ENCODE measurements at places on chromosomes 3 and 15.

GRCh38 chr3:131831608-131832007, 203.2 kb downstream of the CPNE4 start:
- no peak for DNase-seq

GRCh38 chr3:33458446-33458845, 18.2 kb upstream of the UBP1 start:
- DNase-seq, result no peak

DNA sequence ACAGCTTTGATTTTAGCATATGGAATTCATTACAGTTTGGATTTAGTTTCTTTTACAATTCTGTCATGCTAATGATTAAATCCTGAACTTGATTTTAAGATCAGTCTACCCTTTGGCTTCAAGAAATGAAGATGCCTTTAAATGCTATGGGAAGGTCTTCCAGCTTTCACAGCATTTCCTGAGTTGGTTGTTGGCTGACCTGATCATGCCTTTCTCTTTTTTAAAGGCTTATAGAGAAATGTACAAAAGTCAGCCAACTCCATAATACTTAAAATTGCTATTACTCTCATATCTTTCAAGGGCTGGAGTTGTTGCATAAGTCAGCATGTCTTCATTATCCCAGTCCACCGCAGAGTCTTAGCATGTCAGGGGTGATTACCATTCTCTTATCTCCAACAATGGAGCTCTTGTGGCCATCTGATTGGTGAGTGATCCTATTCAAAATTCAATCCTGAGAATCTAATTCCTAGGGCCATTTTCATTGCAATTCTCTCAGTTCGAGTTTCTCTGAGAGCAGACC, 123.8 kb downstream of the GMNC start:
- DNase-seq, result no peak

DNA sequence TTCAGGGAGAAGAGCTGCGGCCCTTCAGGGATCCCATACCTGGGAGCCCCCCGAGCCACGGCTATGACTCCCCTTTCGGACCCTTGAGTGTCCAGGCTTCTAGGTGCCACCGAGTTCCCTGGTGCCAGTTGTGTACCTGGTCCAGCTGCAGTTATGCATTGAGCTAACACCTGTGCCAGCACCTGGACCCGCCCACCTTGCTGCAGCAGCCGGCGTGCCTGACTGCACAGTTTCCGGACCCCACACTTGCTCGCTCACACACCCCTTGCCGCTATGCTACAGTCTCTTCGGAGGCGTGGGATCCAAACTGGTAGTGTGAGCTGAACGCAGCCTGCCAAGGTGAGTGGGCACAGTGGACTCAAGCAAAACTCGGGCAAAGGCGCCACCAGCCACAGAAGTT, 284.5 kb upstream of the ROBO1 start:
- DNase-seq, result no peak

DNA sequence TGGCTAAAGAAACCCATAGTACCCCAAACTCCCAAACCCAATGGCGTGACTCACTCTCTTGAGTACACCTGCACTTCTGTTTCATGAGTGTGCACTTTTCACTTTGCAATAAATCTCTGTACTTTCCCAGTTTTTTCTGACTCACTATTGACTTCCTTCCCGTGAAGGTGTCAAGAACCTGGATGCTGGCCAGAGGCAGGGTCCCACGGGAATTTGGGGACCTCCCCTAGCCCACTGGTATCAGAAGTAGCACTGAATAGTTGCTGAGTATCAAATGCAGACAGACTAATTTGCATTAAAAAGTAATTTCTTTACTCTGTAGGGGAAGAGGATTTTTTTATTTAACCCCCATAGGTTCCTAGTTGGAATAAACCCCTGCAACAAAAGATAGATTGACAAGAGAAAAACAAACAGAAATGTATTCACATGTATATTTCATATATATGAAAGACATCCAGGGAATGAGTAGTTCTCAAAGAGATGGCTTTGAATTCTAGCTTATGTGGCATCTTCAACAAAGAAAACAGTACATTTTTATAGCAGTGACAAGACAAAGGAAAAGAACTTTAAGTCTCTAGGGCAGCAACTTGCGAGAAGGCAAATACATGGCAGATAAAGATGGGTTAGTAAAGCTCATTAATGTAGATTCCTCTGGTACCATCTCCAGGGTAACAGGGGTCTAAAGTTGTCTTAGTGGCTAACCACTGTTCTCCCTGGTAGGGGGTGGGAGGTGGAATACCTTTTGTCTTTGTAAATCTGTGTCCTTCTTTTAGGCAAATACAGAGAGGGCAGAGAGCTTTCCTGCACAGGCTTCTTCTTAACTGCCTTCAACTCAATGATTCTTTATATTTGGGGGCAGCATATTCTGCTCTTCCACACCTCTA, 385.5 kb upstream of the PDZRN3 start:
- DNase-seq, result no peak

GRCh38 chr15:80309769-80310384, 57.9 kb upstream of the CTXND1 start:
- DNase-seq, result no peak

DNA sequence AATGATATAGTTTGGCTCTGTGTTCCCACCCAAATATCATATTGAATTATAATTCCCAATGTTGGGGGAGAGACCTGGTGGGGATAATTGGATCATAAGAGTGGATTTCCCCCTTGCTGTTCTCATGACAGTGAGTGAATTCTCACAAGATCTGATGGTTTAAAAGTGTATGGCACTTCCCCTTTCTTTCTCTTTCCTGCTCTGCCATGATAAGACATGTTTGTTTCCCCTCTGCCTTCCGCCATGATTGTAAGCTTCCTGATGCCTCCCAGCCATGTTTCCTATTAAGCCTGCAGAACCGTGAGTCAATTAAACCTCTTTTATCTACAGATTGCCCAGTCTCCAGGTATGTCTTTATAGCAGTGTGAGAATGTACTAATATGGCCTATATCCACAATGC, 126.7 kb upstream of the GMNC start:
- no peak for DNase-seq

GRCh38 chr3:71510510-71510909, 73.0 kb downstream of the FOXP1 start:
- no peak for DNase-seq

DNA sequence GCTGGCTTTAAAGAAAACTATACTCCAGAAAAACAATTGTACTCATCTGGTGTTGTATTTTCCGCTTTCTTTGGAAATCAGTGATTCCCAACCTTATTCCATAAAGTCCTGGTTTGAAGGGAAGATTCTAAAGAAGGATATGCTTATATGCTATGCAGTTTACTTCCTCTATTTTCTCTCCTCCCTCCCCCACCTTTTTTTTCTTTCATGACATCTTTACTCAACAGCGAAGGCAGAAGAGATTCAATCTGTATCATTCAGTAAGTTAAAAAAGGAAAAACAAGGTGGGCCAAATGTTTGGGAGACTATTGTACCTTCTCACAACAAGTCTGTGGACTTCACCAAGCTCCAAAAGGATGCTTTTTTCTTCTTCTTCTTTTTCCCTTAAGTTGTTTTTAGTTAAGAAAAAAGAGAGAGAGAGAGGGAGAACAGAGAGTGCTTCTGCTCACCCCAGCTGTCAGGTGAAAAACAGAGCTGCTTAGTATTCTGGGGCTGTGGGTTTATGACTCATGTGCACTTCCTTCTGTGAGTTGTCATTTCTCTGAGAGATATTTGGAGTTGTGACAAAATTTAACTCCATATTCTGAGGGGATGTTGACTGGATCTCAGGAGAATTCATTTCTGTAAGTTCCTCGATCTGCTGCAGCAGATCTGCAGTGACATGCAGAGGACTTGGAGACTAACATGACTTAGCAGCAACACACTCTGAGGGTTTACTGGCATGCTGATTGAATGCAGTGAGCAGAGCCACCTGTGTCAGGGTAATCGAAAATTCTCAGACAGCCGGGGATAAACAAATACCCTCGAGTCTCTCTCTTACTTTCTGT, 70.7 kb downstream of the SSR3 start:
- DNase-seq, result no peak

DNA sequence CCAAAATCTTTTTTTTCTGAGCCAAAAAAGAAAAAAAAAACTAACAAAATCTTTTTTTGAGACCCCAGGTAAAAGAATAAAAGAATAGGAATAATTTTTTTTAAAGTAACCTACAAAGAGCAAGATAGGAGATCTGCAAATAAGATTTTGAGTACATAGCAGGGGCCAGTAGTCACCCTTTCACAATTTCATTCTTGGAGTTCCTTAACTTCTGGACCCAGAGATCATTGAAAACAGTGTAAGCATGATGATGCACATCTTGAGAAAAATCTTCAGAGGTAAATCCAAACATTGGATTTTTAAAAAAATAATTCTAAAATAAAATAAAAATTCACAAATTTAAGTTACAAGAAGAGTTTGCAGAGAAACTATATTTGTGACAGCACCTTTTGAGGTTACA, 18.8 kb downstream of the TFRC start:
- no peak for DNase-seq

DNA sequence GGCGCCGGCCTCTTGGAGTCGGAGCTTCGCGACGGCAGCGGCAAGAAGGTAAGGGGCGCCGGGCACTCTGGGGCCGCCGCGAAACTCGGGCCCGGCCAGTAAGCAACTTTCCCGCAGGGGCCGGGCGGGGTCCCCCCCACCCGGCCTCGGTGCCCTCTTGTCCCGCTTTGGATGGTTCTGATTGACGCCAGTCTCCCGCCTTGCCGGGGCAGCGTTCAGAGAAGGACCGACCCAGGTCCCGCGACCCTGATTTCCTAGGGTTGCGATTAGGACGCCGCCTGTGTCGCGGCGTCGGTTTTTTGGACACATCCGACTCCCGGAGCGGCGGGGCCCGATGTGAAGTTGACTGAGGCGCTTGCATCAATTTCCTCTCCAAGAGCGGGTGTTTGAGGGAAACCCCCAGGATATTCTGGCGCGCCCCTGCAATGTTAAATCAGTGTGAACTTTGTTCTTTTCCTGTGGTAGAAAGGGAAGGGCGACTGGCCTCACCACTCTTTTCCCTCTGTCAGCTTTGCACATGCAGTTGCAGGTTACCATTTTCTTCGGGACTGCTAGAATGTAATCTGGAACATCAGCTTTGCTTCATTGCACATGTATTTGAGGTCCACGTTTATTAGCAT, 755 bp downstream of the PDE8A start:
- no peak for DNase-seq

- no peak for DNase-seq
These were observed 86.9 kb downstream of the PEX5L start for GRCh38 chr3:179949869-179950268.

GRCh38 chr3:171206283-171206682, 179.8 kb upstream of the SLC2A2 start:
- DNase-seq, result no peak

DNA sequence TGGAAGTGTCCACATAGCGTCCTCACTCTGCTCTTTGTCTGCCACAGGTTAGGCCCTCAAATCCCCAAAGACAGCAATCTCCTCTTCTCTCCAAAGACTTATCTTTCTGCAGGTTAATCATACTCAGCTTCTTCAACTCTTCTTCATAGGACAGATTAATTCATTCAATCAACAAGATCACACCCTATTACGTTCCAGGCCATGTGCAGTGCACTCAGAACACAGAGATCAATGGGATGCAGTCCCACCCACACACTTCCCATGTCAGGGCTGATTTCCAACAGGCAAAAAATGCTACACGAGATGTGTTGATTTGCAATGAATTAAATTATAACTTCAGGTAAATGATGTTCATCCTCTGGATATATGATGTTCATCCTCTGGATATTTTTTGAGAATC, 33.5 kb upstream of the ZNF639 start:
- no peak for DNase-seq

DNA sequence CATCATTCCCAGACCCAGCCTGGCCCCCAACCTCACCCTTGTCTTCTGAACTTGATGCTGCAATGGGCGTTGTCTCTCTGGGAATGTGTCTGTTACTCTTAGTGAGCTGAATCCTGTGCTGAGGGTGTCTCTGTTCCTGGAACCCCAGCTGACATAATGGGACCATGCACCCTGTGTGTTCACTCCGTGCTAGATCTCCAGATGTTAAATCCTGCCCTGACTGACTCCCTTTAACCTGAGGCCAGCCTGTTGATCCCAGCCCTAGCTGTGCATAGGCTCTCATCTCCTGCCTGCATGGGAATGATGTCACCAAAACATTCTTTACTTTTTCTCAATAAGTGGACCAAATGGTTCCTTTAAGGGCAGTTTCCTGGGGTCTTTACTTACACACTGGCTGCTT, 48.0 kb upstream of the UMPS start:
- no peak for DNase-seq

GRCh38 chr3:127959873-127960272, 44.8 kb downstream of the KBTBD12 start:
- no peak for DNase-seq

DNA sequence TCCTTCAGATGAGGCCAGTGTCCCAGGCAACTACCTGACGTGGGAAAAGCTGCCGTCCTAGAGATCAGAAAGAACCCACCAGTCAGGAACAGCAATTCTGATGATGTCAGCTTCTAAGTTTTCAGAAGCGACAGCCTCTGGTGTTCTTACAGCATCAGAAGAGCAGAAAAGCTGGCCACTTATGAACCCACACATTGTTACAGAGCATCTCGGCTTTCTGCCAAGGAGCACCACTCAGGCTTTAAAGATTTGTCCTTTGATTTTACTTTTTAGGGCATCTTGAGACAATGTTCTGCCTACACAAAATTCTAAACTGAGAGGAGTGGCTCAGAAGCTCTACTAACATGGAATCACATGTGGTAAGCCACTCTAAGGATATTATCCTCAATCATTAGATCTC, 49.7 kb upstream of the BOC start:
- no peak for DNase-seq

GRCh38 chr3:46948830-46949671, 27.5 kb downstream of the CCDC12 start:
- no peak for DNase-seq

GRCh38 chr3:58874795-58875194, 175.0 kb downstream of the CFAP20DC start:
- DNase-seq, result no peak

- DNase-seq, result no peak
These were observed 69.1 kb downstream of the FGF7 start for GRCh38 chr15:49492151-49492550.

DNA sequence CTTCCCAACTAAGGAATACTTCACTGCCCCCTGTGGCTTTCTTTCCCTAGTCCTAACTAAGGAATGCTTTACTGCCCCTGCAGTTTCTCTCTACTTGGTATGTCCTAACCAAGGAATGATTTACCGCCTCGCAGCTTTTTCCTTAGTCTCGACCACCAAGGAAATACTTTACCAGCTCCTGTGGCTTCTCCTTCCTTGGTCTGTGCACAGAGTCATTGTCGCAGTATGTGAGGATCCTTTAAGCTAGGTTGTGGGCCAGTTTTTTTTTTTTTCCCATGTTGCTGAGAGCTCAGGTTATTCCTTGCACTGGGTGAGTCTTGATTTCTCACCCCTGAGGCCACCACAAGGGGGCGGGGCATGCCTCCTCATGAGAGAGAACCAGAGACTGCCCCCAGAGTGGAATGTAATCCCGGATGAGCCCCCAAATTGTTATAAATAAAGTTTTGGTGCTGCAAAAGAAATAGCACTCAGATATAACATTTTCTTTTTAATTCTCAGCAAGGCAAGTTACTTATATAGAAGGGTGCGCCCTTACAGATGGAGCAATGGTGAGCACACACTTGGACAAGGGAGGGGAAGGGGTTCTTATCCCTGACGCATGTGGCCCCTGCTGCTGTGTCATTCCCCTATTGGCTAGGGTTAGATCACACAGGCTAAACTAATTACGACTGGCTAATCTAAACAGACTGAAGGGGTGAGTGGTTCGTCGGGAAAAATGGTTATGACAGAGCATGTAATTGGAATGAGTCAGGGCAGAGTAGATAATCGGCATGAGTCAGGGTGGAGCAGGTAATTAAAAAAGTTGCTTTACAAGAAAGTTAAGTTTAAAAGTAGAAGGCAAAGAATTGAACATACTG, 27.0 kb downstream of the NDUFB4 start:
- no peak for DNase-seq

Data from H1 (cell line).